ENCODE measurements at places on chromosomes 12 and 14.

GRCh38 chr12:42589465-42590329, at the start of gene PRICKLE1:
TSS of gene PRICKLE1 (minus strand) at chr12:42589746. CDS start at chr12:42472516, 117,230 bp downstream.
- no peak for DNase-seq

- DNase-seq, result no peak
Observed at GRCh38 chr12:29944269-29945000, 160.7 kb upstream of the TMTC1 start.

DNA sequence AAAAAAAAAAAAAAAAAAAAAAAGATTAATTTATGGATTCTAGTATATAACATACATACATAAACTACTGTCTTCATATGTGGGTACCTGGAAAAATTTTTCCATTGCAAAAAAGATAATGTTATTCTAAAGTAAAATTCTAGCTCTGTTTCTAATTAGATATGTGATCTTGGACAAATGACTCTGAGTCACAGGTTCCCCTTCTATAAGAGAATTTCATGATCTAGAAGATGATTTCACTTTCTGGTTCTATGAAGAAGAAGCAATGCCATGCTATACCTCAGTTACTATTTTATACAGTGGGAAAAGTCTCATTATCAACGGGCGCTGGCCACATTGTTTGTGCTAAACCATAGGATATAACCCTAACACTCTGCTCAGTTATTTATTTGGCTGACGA, 351.3 kb downstream of the ZFP36L1 start:
- DNase-seq, result no peak

- DNase-seq, result no peak
Observed at GRCh38 chr12:124387528-124387911, 92.6 kb downstream of the RFLNA start.

DNA sequence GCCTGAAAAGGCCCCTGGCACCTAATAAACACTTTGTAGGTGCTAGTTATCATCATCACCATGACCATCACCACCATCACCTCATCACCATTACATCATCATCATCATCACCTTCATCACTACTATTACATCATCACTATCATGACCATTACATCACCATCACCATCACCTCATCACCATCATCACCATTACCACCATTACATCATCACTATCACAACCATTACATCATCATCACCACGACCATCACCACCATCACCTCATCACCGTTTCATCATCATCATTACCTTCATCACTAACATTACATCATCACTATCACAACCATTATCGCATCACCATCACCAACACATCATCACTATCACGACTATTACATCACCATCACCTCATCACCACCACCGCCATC, 132.8 kb downstream of the RIMBP2 start:
- DNase-seq, result no peak

- no peak for DNase-seq
Observed at GRCh38 chr12:103011974-103012763, 54.7 kb downstream of the ASCL1 start.

DNA sequence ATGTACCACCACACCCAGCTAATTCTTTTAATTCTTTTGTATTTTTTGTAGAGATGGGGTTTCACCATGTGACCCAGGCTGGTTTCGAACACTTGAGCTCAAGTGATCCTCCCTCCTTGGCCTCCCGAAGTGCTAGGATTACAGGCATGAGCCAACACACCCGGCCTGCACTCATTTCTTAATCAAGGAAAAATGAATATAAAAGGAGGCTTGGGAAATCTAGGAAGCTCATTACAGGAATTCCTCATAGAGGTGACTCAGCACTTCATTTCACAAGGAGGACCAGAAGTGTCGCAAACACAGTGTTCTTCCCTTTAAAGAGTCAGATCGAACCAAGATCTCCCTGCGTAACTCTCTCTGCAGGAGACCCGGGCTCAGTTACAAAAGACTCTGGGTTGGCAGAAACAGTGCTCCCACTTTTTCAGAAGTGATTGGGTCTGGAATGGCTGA, 30.3 kb downstream of the NFKBIA start:
- peak; percentile 94 for DNase-seq

DNA sequence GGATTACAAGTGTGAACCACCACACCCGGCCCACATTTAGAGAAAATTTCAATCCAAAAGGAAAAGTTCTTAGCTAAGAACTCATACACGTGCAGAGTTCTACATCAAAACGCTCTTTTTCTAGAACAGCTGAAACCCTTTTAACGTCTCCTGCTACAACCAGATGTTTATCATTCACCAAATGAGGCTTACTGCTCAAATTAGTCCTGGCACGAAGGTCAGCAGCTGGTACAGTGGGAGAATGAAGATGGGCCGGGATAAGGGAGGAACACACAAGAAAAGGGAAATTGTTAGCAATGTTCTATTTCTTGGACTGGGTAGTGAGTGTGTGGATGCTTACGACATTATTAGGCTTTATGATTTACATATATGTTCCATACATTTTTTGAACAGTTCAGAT, 37.2 kb downstream of the PRKAB1 start:
- DNase-seq, result no peak

DNA sequence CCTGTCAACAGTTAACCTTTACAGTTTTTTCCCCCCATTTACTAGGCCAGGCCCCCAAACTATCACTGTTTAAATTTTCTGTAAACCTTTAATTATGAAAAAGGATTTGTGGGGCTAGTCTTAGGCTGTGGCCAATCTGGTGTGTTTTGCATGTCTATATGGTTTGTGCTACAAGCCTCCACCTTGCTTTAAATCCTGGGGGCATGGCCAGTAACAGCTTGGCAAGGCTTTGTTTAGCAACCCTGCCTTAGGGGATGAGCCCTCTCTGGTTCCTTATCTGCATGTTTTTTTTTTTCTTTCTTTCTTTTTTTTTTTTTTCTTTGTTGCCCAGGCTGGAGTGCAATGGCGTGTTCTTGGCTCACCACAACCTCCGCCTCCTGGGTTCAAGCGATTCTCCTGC, 102.7 kb downstream of the KCNMB4 start:
- no peak for DNase-seq

- DNase-seq, result peak; percentile 84
Observed at GRCh38 chr14:77041881-77042545, 13.5 kb upstream of the IRF2BPL start.

DNA sequence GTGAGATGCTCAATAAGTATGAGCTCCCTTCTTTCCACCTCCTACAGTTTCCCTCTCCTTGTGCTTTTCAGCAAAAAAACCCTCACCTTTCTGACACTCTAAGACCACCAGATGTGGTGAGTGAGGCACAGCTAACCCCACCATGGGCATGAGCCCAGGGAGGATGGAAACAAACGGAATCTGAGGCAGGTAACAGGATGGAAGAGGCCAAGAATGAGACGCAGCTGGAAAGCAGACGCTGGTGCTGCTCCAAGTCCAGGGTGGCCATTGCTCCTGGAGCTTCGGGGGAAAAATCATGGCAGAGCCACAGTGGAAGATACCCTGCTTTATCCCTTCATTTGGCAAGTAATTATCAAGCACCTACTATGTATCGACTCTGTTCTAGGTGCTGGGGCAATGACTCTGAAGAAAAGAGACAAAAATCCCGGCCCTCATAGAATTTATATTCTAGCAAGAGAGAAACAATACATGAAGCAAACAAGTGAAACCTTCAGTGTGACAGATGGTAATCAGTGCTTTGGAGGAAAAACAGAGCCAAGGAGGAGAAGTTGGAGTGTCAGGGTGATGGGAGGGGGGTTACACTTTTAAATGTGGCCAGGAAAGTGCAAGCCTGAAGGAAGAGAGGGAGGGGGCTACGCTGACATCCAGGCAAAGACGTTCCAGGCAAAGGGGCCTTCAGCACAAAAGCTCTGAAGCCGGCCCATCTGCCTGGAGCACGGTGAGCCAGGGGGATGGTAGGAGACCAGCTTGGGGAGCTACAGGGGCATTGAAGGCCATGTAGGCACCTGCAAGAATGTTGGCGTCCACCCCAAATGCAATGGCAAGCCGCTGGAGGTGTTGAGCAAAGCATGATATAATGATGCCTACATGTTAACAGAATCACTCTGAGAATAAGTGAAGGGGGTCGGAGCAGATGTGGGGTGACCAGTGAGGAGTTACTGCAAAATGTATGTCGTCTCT, 154.2 kb downstream of the DPF3 start:
- no peak for DNase-seq

DNA sequence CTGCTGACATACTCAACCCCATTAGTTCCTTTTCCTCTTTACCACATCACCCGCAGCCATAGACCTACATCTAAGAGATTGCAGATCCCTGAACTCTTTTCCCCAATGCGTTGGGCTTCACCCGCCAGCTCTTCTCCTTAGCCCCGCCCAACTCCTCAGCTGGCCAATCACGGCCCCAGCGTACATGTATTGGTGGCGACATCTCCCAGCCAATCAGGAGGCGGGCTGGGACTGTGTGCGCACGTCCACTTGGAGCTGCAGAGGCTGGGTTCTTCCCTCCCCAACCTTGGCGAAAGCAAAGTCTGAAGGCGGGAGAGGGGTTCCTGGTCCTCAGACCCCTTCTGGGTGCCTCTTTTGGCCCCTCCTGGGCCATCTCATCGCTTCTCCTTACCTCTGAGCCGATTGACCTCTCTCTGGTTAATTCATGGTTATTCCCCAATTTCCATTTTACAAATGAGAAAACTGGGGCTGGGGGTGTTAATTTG, 11.0 kb downstream of the PDE1B start:
- no peak for DNase-seq

DNA sequence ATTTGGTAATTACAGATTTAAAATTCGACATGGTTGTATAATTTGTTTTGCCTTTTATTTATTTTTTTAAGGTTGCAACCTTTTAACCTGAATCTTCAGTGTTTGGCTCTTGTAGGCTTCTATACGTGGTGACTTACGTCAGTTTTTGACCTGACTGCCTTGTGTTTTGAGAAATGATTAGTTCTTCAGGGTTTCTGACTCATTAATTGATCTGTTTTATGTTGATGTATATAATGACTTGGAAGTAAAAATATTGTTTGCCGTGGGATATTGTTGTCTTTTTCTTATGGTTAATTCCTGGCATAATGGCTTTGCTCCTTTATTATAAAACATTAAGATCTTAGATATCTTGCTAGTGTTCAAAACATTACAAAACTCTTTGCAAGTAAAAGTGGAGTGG, 2.5 kb downstream of the RASSF8 start:
- no peak for DNase-seq

DNA sequence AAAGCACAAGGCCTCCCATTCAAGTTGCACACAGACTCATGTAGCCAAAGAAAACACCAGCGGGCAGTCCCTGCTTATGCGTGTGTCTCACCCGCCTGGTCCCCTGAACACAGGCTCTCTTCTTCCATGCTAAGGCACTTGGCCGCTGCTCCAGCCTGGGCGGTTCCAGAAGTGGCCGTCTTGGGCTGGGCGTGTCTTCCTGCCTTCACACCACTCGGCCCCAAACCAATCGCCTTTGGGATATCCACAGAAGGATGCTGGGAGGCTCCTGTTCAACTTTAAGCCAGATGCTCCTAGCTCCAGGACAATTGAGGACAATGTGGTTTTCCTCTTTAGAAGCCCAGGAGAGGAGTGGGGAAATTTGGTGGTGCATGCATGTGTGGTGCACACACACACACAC, 2.2 kb downstream of the SCARB1 start:
- DNase-seq, result no peak

GRCh38 chr12:66405395-66405794, 103.1 kb downstream of the HELB start:
- no peak for DNase-seq

DNA sequence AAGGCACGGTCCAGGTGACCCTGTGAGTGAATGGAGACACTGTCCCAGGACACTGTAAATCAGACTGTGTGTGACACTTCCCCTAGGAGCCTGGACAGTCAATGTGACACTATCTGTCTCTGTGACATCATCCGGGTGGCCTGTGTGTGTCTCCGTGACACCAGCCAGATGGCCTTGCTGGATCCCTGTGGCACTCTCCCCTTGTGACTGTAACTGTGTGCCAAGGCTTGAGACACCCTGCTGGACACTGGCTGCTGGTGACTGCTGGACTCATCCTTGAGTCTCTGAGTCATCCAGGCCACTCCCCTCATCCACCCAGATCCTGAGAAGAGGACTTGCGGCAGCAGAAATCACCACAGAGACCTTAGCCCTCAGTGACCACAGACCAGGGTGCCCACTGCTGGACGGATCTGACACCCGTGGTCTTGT, 51.6 kb downstream of the MVK start:
- no peak for DNase-seq

GRCh38 chr14:65997347-65997746, 488.8 kb upstream of the CCDC196 start:
- DNase-seq, result no peak

DNA sequence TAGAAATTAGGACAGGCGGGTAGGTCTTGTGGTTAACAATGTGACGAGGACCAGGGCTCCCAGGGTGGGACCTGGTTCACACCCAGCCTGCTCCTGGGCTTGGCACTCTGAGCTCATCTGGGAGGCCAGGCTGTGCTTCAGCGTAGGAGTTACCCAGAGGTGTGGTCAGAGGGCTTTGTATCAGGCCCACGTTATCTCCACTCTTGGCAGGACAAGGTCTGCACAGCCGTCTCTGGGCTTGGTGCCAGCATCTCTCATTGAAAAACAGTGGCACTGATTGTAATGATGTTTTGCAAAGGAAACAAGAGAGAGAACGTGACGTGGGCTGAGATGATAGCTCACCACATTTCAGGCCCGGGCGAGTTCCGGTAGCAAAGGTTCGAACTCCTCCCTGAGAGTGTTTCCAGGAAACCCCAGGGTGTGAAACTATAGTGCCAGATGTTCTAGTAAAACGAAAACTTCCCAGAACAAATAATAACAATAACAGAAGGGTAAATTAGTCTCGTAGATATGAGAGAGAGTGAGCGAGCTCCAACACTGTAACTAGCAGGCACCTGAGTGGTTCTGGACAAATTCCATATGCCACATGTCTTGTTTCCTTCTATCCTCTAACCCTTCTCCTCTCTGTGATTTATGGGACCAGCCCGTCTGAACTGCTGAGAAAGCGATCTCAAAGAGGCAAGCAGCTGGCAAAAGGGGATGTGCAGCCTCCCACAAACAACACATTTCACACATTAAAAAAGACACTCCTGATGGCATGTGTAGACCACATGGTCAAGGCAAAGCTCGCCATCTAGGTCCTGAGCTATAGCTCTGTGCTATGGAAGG, 227.3 kb downstream of the KTN1 start:
- no peak for DNase-seq

DNA sequence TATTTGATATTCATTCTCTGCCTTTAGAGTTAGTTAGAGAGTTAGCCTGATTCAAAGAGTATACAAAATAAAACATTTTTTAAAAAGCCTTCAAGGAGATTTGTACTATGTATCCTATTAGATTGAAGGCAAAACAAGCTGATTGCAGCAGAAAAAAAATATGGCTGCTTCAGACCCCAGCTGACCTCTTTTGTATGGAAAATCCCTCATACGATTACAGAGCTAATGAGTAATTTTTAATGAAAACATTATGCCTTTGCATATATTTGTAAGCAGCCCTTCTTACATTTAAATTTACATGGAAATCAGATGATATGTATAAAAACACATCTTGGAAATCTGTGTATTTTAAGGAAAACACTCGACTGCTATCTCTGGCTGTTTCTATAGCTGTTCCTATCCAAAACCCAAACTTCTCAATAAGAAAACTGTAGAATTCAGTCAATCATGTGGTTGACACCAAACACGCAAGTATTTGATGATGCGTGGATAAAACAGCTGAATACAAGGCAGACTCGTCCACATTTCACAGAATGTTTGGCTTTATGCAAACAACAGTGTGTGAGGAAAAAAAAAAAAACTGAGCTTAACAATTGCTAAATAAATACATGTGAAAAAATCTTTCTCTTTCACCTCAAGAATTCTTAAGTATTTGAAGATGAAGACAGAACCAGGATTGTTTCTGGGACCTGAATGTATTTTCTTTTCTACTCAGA, 275.3 kb downstream of the EGLN3 start:
- DNase-seq, result no peak

GRCh38 chr12:14275886-14276285, 89.6 kb upstream of the ATF7IP start:
- no peak for DNase-seq

- no peak for DNase-seq
Observed at GRCh38 chr12:144650-145284, 69.2 kb downstream of the SLC6A12 start.
